ENCODE measurements at places on chromosomes 5 and 9.

- no peak for DNase-seq
Observed at GRCh38 chr9:2236850-2237249, 221.7 kb downstream of the SMARCA2 start.

DNA sequence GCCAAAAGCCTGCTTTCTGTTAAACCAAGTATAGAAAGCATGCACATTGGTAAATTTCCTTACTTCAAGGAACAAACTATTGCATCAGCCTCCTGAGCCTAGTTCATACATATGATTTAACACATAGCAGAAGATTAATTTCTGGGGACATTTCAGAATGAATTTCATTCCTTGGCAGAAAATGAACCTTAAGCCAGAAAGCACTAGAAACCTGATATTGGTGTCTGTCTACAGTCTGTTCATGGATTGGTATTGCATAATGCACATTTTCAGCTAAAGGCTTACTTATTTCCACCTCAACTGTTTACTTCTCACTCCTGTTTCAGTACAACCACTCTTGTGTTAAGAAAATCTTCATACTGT lies 1471.8 kb upstream of the NUDT12 start:
- DNase-seq = no peak

DNA sequence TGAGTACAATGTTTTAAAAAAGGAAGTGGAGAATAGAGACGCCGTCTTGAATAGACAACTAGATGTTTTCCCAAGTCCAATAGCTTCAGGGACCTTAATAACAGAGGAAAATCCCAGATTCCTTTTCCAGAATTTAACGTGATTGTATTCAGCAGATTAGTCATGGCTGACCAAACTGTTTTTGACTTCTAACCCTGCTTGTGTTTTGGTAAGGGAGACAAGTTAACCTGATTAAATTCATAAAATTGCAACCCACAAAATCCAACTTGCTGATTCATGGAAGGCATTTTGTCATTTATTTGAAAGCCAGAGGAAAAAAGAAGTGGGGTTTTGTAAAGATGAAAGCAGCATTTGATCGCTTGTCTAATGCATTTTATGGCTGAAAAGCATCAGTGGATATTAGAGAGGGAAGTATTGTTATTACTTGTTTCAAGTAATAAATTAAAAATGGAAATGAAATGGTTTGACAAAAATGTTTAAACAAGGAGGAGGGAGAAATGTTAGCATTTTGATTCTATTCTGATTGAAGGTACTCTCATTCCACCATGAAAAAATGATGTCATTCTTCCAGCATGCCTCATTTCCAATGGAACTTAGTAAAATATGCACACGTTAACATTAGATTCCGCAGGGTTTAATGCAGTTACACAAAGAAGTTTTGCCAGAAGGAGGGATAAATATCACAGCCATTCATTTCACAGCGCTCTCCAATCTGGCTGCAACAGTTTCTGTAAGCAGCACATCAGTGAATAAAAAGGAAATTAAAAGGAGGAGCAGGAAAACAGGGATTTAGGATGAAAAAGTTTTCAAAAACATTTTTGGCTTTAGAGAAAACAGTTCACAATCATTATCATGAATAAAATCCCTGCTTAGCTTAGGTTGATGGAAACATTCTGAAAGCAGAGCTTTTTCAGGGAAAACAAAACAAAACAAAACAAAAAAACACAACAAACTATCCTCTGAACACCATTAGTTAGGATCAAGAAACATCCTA lies 314.7 kb downstream of the PRR16 start:
- no peak for DNase-seq

- no peak for DNase-seq
Observed at GRCh38 chr9:4223312-4223833, 76.5 kb downstream of the GLIS3 start.

GRCh38 chr5:61333321-61333953 lies 1.4 kb downstream of the ZSWIM6 start:
- DNase-seq = no peak

- DNase-seq = peak; percentile 16
Observed at GRCh38 chr5:161547738-161548486, 1.4 kb upstream of the GABRB2 start.

GRCh38 chr5:113330533-113331208 lies 104.1 kb downstream of the TSSK1B start:
- DNase-seq = no peak

DNA sequence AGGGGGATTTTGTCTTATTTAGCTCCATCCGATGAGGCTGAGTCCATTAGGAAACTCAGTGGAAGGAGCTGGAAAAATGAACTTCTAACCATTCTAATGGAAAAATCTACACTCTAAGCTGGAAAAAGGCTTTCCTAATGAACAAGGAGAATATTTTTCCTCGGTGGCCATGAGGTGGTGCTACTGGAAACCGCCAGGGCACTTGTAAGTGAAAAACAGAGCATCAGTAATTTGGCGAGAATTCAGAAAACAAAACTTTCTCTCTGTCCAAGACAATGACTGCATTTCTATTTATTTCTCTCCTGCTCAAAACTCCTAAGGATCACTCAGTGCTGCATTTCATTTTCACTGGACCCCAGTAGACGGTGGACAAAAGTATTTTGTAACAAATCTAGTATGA lies 237.6 kb downstream of the TENT4A start:
- DNase-seq = no peak

DNA sequence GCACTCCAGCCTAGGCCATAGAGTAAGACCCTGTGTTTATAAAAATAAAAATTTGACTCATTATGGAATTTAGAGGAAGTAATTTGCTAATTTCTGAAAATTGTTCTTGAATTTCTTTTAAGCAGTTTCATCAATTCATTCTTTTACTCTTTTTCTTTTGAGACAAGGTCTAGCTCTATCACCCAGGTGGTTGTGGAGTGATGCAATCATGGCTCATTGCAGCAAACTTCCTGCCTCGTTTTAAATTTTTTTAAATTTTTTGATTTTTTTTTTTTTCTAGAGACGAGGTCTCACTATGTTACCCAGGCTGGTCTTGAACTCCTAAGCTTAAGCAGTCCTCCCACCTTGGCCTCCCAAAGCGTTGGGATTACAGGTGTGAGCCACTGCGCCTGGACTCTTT lies 3.1 kb upstream of the CAMLG start:
- DNase-seq = no peak

DNA sequence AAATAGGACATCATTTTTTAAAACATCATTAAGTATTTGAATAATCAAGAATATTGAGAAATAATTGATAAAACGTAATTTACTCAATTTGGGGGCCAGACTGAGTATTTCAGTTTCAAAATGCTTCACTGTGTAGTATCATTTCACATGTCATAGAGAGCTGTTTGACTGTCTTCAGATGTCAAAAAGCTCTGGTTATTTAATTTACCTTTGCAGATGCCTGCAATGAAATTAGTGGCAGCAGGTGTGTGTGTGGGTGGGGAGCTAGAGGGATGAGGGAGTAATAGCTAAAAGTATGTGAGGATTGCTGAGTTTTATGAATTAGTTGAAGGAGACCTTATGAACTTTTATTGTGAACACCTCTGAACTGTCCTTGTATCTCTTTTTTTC lies 567.2 kb upstream of the MEF2C start:
- no peak for DNase-seq

All from D721Med (cell line).